ENCODE measurements at places on chromosomes 13 and 19. TPM values are rescaled to one million over a fixed set of nuclear protein-coding genes. Genes with fewer than 3 reads are reported as not detected.

DNA sequence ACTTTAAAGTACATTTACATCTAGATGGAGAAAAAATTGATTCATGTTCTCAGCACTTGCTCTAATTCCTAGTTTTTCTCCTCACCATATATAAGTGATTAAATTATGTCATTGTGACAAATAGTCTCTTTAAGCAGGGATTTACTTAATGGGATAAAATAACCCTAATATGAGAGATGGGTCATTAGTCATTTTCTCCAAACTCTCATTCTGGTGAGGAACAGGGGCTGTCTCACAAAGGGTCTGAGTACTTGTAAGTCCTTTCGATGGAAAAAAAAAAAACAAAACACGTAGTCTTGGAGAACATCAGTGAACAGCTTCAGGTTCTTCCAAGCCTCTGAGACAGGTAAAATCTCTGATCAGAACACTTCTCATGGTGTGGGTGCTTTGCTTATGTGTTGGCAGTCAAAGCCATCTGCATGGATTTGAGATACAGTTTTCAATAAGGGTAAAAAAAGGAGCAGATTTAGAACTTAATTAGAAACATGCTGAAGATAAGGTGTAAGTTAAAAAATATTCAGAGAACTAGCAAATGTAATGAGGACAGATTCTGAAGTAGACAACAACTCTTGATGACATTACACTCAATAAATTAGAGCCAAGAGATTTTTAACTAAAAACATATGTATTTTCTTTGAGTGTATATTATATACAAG lies 1668.9 kb upstream of the MIR17HG start:
- DNase-seq = no peak

The IL17D gene
- 0.41 TPM for total RNA-seq

The SSC5D gene
- 2.6 TPM for total RNA-seq

The ZNF530 gene
- 2.3 TPM for total RNA-seq

DNA sequence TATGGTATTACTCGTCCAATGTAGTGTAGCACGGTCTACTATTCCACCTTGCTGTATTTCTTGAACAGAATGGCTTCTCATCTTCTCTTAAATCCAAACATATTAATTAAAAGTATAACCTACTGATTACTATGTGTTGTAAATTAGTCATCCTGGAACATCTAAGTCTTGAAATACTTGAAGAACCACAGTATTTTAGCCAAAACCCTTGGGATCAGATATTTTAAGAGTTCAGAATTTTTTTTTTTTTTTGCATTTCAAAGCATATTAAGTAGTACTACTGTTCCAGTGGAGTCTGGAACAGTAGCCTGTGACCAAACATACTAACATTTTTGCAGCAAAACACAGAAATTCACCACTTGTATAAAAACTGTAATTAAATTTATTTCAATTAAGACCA lies 30.1 kb downstream of the ZC3H13 start:
- DNase-seq = no peak

- DNase-seq = peak; percentile 71
Measured at GRCh38 chr19:17405250-17406045, at the start of gene BST2. BST2 (minus strand) TSS chr19:17405630; CDS start chr19:17405575, 55 bp downstream.

The ZNF729 gene
- total RNA-seq = not detected

DNA sequence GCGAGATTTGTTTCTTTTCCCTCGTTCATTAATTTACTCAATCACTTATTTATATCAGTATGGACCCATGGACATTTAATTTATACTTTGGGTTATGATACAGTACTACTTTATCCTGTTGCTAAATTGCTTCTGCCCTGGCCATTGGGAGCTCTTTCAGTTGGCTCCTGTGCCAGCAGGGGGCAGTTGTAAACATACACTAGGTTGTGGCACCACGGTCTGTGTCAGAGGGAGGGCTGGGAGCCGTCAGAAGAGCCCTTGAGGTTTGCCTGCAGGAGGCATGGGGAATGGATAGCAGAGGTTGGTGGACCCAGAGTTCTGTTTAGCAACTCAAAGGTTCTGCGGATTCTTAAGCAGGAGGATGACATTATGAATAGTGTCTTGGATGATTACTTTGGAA lies 94.3 kb downstream of the ERCC5 start:
- no peak for DNase-seq

- peak; percentile 80 for DNase-seq
Measured at GRCh38 chr19:19461671-19462622, 53.4 kb downstream of the TSSK6 start.
